NCI-H1417 (cell line): ENCODE measurements at places on chromosomes 12 and 14.

GRCh38 chr14:37237094-37237493, 39.4 kb downstream of the MIPOL1 start:
- no peak for DNase-seq

- DNase-seq = no peak
Observed at GRCh38 chr12:127414636-127415035, 852.3 kb upstream of the TMEM132C start.

DNA sequence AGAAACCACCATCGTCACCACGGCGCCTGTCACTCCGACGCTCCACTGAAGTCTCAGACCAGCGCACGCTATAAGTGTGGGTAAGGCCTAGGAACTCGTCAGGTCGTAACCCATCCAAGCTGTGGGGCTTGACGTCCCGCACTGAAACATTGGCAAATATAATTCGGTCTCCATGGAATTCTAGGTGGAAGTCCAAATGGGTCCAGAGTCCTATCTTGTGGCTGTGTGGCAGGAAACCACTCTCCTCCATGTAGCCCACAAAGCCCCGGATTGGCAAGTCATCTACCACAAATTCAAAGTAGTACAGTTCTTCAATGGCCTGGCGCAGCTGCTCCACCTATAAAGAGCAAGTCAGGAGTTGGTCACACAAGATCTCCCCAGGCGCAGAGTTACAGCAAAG, 2.3 kb downstream of the TM9SF1 start:
- no peak for DNase-seq

- DNase-seq = no peak
Observed at GRCh38 chr12:20489645-20490044, 121.3 kb downstream of the PDE3A start.

- DNase-seq = no peak
Observed at GRCh38 chr14:90354551-90355298, 23.0 kb upstream of the NRDE2 start.

DNA sequence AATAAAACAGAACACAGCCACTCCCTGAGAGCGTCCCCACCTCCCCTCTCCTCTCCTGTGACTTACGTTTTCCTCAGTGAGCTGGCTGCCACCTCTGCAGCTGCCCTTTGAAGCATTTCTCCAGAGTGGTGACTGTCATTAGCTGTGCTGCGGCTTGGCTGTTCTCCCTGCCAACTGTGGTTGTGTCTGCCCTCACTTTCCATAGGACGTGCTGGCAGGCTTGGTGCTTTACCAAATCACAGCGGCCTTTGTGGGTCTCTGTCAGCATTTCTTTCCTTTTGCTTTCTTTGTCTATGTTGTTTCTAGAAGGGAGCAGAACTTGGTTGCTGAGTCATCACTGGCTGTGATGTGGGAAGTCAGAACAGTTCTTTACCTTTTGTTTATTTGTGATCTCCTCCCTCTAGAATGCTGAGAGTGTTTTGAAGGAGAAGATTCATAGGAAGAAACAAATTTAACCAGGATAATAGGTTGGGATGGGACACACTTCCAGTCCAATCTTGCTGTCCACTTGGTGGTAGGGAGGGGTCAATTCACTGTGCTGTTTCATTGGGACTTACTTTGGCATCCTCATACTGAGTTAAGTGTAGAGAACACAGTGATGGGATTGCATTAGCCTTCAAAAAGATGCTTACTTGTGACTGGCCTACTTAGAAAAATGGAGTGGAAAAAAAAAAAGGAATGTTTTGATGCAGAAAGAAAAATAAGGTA, 88.2 kb downstream of the TMX1 start:
- peak; percentile 44 for DNase-seq

- no peak for DNase-seq
Observed at GRCh38 chr14:24664366-24664765, 30.4 kb upstream of the GZMB start.

GRCh38 chr12:75979181-75979580, 52.4 kb downstream of the PHLDA1 start:
- DNase-seq = no peak

DNA sequence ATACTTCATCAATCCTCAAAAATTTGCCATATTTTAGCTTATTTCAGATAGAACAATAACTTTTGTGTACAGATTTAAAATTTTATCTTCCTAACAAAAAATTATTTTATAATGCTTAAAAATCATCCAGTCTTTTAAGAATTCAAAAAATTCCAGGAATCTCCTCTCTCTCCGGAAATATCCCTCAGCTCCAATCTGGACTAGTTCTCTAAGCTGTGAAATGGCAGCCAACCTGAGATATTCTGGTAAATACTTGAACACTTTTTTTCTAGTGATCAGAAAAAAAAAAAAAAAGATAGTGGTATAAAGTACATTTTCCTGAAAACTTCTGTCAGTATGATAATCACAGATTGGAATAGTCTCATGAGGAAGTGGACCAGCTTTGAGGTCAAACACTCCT, 57.6 kb downstream of the SSPN start:
- DNase-seq = no peak

GRCh38 chr14:33509454-33509853, 441.4 kb downstream of the EGLN3 start:
- DNase-seq = no peak

DNA sequence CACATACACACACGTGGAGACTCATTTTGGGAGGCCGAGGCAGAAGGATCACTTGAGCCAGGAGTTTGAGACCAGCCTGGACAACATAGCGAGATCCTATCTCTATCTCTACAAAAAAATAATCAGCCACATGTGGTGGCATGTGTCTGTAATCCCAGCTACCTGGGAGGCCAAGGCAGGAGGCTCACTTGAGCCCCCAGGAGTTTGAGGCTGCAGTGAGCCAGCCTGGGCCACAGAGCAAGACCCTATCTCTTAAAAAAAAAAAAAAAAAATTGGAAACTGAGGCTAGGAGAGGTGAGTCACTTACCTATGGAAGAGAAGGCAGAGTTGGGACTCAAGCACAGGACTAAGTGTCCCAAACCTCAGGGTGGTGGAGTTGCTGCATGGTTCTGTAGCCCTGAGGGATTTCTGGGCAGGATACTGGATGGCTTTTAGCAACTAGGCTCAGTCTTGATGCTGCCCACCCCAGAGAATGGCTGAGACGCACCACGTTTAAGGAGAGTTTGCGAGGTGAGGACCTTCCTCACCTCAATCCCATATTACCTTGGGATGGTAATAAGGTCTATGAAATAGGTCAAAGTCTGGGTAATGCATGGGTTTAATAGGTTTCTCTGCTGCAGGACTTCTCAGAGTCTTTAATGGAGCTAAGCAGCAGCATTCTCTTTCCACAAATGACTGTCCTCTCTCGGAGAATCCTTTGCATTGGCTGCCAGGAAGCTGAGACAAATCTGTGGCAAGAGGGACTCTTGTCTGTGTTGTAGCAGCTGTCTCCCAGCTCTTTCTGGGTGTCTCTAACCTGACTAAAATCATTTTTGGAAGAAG, 35.6 kb downstream of the SH2B3 start:
- DNase-seq = no peak

DNA sequence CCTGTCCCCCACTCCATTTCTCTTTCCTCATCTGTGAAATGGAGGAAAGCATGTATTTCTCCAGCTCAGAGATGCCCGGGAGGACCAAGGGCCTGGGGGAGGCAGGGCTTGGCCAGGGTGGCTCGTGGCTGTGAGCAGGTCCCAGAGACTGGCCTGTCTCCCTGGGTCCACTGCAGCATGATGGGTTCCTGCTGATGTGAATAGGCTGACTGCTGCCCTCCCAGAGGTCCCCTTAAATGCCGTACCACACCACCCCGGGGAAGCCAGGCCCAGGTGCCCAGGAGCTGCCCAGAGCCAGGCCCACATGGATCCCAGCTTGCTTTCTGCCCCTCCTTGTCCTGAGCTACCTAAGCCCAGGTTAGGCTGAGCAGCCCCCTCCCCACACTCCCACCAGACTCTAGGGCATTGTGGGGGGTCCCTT, 158.2 kb upstream of the C14orf180 start:
- no peak for DNase-seq
